ENCODE measurements at places on chromosomes 1 and 21.

DNA sequence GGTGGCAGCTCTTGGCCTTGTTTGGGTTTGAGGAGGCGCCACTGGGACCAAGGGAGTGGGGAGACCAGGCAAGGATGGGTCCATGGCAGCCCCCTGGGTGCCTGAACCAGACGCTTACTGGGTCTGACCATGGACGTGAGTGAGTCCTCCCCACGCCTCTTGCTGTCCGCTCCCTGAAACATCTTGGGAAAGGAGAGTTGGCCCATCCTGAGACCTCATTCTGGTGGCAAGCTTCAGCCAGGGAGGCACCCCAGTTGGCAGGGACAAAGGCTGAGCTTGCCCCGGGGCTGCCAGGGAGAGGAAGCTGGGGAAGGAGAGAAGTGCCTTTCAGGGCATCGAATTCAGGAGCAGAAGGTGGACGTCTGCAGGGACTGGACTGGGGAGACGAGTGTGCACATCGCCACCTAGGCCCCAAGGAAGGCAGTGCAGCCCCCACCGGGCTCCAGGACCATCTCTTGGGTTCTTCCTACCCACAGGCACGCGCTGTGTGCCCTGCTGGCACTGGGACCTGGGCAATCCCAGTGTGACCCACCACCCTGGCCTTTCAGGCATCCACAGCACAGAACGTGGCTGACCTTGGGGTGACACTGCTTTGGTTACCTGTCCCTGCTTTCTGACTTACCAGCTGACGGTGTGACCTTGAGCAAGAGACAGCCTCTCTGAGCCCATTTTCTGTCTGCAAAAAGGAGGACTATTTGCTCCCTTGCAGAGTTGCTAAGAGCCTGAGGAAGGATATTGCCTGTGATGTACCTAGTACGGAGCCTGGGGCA lies 132.9 kb upstream of the WNT4 start:
- DNase-seq: peak; percentile 31

DNA sequence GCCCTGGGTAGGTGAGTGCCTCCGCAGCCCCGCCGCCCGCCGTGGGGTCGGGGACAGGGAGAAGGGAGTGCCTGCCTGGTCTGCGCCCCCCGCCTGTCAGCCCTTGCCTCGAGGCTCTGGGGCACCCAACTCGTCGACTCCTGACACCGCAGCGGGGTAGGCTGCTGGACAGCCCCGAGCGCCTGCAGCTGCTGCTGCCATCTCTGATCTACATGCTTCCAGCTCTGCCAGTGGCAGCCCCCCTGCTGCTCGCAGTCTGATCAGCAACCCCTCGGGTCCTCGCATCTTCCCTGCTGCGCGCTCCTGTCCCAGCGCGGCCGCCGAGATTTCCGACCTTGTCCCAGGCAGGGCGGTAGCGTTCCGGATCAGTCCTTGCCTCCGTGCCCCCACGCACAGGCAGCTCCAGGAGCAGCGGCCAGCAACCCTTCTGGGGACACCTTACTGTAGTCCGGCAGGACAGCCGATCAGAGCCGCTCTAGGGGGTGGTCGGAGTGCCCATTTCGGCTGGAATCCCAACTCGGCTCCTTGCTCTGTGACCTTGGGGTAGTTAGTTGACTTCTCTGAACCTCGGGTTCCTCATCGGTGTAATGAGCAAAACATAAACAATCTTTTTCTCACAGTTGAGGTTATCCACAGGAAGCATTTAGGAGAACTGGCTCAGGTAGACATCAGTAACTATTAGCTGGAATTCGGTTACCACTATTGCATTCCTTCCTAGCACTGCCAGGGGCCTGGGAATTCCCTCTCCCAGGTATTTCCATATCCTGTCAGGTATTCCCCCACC lies 540 bp downstream of the BCAN start:
- DNase-seq: no peak

GRCh38 chr21:16587681-16588375 lies 858.0 kb downstream of the USP25 start:
- DNase-seq: no peak

- DNase-seq: peak; percentile 45
Measured at GRCh38 chr21:35796844-35797243, 263.5 kb downstream of the SETD4 start.

- no peak for DNase-seq
Measured at GRCh38 chr1:221714227-221715152, 27.4 kb downstream of the DUSP10 start.

- DNase-seq: no peak
Measured at GRCh38 chr1:90850181-90850897, 133.2 kb upstream of the BARHL2 start.

GRCh38 chr1:107964336-107965109 lies 457 bp downstream of the VAV3 start:
- no peak for DNase-seq

DNA sequence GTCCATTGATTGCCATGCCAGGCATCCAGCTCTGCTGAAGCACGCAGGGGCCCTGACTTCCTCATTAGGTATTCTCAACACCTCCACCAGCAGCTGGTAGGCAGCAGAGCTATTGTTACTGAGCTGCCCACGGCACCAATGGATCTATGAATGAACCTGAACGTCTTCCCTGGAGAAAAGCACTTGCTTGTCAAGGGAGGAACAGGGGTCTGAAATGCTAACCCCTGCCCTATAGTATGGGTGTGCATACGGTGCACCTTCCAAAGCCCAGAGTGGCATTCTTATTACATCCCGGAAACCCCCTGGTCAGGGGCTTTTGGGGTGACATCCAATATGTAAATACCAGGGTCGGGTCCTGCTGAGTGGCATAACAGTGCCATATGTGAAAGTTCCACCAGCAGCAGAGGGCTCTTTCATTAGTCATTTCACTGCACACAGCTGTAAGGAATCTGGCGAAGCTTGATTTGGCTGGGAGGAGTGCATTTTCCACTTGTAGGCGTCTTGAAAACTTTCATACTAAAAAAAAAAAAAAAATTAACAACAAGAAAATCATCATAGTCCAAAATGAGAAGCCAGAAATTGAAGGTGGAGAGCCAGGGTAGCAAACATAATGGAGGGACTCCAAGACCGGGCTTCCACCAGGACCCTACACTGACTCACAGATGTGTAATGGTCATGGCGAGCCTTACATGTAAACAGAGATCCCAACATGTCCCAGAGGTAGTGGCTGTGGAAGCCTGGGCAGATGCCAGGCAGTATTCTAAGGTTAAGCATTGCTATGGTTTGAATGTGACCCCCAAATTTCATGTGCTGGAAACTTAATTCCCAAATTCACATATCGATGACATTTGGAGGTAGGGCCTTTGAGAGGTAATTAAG lies 58.8 kb upstream of the PRDX6 start:
- DNase-seq: no peak

- no peak for DNase-seq
Measured at GRCh38 chr1:24970926-24971875, 41.1 kb upstream of the RUNX3 start.

- DNase-seq: no peak
Measured at GRCh38 chr1:208349694-208350330, 105.6 kb upstream of the PLXNA2 start.

DNA sequence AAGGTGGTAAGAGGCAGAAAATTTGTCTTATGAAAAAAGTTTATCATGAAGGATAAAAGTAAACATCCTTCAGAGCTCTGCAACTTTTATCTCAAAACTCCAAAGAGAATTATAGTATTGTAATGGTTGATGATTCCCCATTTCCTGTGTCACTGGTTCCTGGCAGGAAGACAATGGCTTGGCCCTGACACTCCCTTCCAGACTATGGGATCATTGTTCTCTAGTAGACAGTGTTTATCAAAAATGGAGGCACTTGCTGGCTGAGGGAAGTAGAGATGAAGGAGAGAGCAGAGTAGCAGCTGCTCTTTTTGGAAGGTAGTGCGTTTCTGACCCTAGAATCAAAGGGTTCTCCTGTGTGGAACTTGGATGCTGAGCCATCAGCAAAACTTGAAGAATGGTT lies 145.9 kb upstream of the ATP1B1 start:
- peak; percentile 16 for DNase-seq

GRCh38 chr1:31753707-31754349 lies 10.3 kb downstream of the ADGRB2 start:
- no peak for DNase-seq

- no peak for DNase-seq
Measured at GRCh38 chr1:118842452-118843201, 145.5 kb downstream of the TBX15 start.

DNA sequence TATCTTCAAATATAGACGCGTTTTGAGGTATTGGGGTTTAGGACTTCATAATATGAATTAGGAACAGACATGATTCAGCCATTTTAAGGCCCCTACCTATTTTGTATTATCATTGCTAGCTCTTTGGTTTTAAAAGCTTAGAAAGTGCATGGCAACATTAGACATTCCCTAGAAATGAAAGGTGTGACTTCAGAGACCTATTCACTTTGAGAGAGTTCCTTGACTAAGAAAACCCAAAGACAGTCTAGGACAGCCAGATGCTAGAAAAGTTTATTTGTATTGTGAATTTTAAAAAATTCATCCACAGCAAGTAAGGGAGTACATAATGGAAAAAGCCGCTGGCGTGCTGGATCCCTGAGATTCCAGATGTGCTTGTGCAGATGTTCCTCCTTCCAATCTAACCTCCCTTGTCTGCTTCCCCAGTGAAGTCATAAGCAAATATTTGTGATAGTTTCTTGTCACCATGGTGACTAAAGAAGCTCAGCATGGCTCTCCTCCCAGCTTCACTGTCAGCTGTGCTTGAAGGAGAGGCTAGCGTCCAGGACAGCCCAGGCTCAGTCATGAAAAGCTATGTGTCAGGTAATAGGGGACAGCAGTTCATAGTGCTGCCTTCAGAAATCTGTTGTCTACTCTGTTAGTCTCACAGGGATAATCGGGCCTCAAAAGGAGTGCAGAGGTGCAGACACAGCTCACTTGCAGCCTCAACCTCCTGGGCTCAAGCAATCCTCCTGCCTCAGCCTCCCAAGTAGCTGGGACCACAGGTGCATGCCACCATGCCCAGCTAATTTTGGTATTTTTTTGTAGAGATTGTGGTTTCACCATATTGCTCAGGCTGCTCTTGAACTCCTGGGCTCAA lies 34.8 kb downstream of the KPNA6 start:
- DNase-seq: peak; percentile 9

DNA sequence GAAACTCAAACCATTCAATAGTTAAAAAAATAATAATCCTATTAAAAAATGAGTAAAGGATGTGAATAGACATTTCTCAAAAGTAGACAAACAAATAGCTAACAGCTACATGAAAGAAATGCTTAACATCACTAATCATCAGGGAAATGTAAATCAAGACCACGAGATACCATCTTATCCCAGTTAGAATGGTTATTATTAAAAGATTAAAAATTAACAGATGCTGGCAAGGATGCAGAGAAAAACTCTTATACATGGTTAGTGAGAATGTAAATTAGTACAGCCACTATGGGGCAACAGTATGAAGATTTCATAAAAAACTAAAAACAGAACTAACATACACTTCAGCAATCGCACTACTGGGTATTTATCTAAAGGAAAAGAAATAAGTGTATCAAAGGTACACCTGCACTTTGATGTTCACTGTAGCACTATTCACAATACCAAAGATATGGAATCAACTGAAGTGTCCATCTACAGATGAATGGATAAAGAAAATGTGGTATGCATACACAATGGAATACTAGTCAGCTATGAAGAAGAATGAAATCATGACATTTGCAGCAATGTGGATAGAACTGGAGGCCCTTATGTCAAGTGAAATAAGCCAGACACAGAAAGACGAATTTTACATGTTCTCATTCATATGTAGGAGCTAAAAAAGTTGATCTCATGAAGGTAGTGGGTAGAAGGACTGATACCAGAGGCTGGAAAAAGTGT lies 117.9 kb downstream of the ACBD6 start:
- DNase-seq: no peak

DNA sequence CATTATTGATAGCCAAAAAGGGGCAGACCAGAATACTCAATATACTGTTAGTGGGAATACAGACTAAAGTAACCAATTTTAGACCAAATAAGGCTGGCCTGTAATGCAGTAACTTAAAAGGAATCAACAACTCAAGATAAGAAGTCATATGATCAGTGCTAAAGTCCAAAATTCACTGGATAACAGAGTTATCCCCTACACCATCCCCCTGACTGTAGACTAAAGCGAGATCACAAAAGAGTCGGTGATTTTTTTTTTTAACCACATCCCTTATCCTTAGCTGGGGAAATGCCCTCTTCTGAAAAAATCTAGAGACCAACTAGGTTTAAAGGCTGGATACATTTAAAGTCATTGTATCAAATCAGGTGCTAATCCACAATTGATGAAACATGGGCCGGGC lies 7.7 kb downstream of the UBR4 start:
- DNase-seq: no peak

DNA sequence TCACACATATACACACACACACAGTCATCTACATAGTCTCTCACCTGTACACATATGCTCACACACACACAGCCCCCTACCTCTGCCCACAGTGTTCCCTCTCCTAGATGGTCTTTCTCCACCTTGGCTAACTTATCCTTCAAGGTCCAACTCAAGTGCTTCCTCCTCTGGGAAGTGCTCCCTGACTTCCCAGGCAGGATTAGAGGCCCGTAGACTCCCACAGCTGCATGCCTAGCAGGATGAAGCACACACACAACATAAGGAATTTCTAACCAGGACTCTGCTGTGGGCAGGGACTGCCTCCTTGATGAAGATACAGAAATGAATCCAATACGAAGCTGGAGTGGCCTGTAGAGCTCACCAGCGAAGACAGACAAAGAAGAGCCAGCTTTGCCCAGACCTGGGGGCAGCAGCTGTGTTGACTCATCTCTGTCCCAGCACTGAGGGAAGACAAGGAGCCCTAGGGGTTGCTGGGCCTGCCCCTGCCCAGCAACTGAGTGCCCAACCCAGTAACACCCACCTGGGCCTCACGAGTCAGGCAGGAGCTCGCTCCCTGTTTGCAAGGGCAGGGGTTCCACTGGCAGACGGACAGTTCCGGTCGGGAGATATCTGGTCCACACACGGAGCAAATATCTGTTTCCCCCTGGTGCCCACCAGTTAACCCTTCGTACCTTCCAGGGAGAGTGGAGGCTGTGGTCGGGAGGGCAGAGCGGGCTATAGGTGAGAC lies 100.8 kb downstream of the DMRTB1 start:
- DNase-seq: no peak

GRCh38 chr1:5577255-5578040 lies 414.8 kb downstream of the NPHP4 start:
- no peak for DNase-seq

- DNase-seq: no peak
Measured at GRCh38 chr1:205045146-205045545, 2.1 kb downstream of the CNTN2 start.

DNA sequence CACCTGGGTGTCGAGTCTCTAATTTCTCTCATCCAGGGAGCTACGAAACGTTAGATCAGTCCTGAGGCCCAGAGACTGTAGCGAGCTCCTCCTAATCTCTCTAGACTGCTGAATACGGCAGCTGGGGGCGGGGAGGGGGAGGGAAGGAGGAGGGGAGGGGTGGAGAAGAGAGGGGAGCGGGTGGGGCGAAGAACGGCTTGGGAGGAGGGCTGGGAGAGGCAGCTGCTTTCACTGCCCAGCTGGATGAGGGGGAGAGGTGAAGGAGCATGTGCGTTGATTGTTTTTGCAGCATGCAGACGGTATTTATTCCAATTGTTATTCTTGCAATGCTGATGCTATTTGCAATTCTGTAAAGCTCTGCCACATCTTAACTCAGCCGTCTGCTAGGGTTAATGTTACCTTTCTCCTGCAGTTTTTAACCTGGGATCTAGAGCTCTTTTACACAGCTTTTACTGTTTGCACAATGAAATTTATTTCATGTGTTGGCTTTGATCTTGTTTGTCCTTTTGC lies 790 bp downstream of the DNAJC6 start:
- no peak for DNase-seq
